ENCODE measurements at places on chromosomes 16 and 17.

DNA sequence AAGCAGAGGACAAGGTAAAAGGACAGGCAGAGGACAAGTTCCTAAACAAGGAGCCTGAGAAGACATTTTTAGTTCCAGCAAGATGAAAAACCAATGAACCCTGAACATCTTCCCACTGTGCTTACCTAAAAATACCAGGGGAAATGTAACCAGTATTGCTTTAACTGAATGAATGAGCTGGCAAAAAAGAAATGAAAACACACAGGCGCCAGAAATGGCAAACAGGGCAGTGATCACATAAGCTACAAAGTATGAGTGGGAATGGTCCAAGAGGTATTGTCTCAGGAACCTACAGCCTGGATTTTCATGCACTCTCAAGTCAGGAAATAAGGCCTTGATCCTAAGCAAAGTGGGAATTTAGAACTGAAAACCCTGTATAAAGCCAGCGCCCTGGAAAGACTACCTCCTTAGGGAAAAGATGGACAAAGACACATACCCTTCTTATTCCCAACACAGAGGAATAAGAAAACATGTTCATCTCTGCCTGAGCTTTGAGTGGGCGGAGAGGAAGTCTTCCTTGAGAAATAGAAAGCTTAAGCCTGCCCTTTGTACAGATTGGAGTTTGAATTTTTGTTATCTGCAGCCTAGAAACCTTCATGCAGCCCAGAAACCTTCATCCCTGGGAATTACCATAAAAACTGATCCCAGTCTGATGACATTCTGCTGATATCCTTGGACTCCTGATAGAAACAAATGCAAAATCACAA lies 2.1 kb downstream of the CMTM2 start:
- DNase-seq = peak; percentile 25

DNA sequence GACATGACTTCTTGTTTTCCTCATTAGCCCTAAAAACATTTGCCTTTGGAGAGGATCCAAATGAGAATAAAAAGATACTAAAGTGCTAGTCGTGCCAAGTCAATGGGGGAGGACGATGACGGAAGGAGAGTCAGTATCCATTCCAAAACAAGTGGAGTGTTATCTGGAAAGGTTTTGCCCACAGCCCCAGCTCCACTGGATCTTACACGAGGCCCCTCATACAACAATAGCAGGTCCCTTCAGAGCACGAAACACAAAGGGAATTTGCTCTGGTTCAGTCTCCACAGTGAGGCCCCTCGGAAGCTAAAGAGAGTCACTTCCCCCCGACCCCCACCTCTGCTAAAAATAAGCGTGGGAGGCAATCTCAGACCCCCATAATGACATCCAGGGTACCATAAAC lies 496.9 kb upstream of the ZFHX3 start:
- no peak for DNase-seq

DNA sequence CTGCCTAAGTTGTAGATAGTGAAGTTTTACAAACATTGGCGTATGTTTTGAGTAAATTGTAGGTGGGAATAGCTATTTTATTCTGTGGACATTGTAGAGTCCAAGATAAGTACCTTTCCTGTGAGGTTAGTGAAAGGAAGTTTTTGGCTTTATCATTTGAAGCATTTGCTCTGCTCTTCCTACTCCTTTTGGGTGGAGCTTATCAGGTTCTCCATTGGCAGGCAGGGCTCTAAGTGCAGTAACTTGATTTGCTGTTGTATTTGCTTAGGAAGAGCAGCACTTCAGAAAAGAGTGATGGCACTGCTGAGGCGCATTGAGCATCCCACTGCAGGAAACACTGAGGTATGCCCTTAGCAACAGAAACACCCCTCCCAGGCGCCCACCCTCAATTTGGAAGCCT lies 70.1 kb downstream of the OMG start:
- no peak for DNase-seq

DNA sequence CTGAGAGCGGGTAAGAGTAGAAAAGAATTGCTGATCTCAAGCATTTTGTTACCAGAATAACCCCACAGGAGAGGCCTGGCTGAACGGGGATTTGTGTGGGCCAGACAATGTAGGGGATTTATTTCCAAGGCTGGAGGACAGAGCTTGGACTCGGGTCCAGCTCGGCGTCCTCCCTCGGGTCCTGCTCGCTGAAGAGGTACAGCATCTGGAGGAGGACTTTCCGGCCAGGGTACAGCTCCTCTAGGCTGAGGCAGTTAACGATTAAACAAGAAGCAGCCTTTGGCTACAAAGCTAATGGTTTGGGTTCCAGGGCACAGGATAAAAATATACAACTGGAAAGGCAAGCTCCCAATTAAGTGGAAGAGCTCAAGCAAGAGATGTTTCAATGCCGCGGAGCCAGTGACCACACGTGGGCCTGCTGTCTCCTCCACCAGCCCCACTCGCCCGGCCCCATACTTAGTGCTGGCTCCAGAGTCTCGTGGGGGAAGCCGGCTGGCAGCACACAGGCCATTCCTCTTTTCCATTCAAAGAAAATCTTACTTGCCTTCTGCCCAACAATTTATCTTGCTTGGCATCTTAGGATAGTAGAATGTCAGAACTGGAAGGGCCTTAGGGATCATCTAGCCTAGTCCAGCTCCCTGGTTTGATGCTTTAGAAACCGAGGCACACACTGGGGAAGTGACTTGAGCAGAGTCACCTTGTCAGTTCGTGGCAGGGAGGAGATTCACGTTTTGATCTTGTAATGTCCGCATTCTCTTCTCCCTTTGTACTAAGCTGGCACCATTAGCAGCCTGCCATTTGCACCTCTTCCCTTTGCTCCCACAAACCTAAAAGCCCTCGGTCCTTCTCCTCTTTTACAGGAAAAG lies 85.9 kb upstream of the TBX2 start:
- no peak for DNase-seq

DNA sequence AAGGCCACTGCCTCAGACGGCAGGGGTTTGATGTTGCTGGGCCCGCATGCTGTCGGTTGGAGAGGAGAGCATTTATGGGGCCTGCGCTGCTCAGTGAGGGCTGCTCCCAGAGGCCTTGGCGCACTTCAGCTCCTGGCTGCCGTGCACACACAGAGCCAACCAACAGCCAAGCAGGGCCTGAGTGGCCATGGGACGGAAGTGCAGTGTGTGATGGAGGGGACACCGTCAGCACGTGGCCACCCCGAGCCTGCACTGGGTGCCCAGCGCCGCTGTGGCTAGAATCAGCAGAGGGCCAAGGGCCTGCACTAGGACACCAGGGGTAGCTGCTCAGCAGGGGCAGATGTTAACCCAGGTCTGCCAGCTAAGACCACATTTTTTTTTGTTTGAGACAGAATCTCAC lies 21.8 kb downstream of the KLHL36 start:
- no peak for DNase-seq

- DNase-seq = no peak
These were observed at the start of the genes CCDC78 and HAGHL for GRCh38 chr16:726438-727290. TSS of gene CCDC78 (minus strand) at chr16:726443. CDS start at chr16:726367, 76 bp downstream. TSS of gene HAGHL (plus strand) at chr16:727106. CDS start at chr16:727510, 404 bp downstream.

GRCh38 chr17:21034340-21035235 lies 8.2 kb downstream of the USP22 start:
- DNase-seq = no peak

DNA sequence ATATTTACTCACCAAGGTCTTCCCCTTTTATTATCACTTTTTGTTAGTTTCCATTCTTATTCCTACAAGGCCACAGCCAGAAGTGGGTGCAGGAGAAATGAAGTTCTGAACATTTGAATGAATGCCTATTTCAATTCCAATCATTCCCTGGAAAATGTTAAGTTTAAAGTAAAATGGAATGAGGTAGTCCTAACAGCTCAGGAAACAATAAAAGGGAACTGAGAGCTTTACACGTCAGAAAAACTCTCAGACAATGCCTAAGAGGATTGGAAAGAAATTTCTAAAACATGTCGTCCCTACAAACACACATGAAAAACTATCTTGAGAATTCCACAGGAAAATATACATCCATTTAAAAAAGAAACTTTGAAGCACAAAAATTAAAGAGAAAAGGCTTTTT lies 238.8 kb downstream of the STX8 start:
- no peak for DNase-seq

DNA sequence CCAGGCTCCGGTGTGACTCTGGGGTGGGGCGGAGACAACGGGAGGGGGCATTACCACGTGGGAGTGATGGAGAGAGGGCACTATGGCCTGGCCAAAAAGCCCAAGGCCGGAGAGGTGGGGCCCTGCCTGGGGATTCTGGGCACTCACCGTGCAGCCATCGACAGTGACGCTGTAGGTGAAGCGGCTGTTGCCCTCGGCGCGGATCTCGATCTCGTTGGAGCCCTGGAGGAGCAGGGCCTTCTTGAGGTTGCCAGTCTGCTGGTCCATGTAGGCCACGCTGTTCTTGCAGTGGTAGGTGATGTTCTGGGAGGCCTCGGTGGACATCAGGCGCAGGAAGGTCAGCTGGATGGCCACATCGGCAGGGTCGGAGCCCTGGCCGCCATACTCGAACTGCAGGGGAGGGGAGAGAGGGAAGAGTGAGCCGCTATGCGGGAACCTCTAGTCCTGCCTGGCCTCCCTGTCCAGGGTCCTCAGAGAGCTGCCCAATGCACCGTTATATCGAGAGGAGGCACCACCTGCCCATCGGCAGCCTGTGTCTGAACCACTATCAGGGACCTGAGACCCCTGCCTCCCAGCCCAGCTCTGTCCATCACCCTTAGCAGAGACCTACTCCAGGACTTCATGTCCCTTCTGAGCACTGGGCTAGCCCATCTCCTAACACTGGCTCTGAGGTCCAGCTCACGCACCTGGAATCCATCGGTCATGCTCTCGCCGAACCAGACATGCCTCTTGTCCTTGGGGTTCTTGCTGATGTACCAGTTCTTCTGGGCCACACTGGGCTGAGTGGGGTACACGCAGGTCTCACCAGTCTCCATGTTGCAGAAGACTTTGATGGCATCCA lies 15.6 kb downstream of the COL1A1 start:
- no peak for DNase-seq

GRCh38 chr17:34098699-34099098 lies 156.4 kb upstream of the CCL2 start:
- DNase-seq = no peak

- DNase-seq = no peak
These were observed 105.3 kb downstream of the VPS53 start for GRCh38 chr17:609232-609810.

DNA sequence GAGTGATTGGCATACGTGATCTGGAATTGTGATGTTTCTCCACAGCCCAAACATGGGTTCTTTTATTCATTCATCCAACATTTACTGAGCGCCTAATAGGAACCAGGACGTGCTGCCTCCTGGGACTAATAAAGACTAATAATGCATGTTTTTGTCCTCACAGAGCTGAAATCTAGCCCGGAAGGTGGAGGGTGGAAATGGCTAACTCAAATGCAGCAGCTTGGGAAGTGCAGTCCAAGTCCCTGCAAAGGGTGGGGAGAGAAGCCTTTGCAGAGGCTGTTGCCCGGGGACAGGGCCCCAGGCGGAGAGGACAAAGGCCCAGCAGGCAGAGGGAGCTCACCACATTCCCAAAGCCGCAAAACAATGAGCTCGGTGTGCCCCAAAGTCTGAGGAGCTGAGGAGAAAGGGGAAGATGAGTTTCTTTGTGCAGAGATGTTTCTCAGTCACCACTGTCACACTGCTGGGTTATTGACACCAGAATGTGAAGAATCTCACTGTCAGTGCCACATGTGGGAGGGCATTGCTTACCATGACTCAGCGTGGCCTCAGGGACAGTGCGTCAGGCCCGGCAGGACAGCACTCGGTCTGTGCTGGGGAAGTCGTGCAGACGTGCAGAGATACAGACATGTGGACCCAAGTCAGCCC lies 118.2 kb upstream of the CHMP6 start:
- no peak for DNase-seq

DNA sequence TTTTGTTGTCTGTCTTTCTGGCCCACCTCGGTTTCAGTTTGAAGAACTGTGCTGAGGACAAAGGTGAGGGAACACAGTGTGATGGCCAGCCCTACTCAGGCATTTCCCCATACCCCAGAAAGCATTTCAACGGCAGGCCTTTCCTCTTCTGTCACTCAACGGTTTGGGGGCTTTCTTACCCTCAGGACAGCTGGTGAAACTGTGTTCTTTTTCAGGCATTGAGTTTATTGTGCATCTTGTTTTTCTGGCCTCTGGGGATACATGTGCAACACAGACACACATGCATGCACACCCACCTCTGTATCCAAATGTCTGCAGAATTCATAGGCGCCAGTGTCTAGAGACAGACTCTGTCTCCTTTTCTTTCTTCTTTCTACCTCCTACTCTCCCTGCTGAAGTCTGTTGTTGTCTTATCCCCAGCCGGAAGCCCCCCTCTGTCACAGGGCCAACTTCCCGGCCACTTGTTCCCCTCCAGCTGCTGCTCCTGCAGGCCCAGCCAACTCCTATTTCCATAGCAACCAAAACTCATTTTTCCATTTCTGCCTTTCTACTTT lies 17.0 kb downstream of the CHD9 start:
- DNase-seq = no peak

DNA sequence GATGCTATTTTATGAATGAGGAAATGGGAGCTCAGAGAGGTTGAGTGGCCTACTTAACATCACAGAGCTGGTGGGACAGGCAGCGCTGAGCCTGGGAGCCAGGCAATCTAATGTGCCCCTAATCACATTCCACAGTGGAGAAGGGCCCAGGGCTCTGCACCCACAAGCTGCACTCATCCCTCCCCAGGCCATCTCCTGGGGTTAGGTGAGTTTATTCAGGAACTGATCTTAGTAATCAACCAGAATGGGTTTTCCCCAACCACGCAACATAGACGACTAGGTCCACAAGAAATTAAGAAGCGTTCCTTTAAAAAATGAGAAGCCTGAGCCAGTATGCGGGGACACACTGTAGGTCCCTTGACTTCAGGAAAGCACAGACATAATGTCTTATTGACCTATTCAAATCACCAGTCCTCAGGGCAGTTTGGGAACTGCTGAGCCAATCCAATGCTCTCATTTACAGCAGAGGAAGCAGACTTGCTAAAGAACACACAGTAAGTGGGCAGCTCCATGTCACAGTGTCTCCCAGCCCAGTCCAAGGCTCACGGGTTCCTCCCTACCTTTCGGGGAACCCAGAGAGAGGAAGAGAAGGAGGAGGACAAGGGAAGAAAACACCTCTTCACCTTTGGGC lies 2.3 kb downstream of the MPP3 start:
- DNase-seq = no peak

DNA sequence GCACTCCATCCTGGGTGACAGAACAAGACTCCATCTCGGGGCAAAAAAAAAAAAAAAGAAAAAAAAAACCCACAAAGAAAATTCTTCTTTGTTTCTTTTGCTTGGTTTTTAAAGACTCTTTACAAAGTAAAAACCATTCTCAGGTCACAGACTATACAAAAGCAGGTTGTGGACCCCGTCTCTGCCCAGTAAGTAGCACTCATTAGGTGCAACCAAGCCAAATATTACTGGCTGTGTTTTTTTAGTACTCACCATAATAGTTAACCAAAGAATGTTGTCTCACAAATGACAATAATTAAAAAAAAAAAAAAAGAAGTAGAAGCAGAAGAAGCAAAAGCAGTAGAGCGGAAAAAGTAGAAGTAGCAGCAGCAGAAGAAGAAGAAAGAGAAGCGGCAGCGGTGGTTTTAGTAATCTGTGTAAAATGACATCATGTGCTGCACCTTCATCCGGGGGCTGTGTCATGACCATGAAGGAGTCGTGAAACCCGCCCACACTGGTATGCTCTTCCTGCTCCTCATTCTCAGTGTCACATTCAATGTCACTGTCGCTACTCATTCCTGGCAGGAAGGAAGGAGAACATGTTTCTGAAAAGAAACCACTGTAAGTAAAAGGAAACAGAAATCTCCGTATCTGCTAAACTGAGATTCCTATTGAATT lies 105.4 kb downstream of the TRIM37 start:
- peak; percentile 69 for DNase-seq

- no peak for DNase-seq
These were observed 12.1 kb downstream of the TMEM95 start for GRCh38 chr17:7367083-7367482.

GRCh38 chr17:66580956-66581391 lies 253.9 kb upstream of the CACNG5 start:
- no peak for DNase-seq

Data from epithelial cell of proximal tubule (primary cell).